ENCODE measurements at places on chromosomes 13 and 19. TPM values are rescaled to one million over a fixed set of nuclear protein-coding genes. Genes with fewer than 3 reads are reported as not detected.

ZNF66 gene
- 1.9 TPM for total RNA-seq

ZNF20 gene
- 0.89 TPM for total RNA-seq

SEMA6B gene
- 24.8 TPM for total RNA-seq

UBE2L5 gene
- not detected for total RNA-seq

GPR18 gene
- total RNA-seq = not detected

ZNF701 gene
- 18.4 TPM for total RNA-seq

TMEM38A gene
- total RNA-seq = 6.7 TPM

KLK15 gene
- total RNA-seq = not detected

MPND gene
- 22.3 TPM for total RNA-seq

CLDND2 gene
- total RNA-seq = 1.3 TPM

C19orf33 gene
- 2.1 TPM for total RNA-seq

TEX29 gene
- not detected for total RNA-seq

SIAH3 gene
- total RNA-seq = not detected

WDR18 gene
- total RNA-seq = 16.2 TPM
